ENCODE measurements at places on chromosomes 4 and X.

GRCh38 chrX:54358424-54359211 lies 772 bp upstream of the WNK3 start:
- DNase-seq: no peak

DNA sequence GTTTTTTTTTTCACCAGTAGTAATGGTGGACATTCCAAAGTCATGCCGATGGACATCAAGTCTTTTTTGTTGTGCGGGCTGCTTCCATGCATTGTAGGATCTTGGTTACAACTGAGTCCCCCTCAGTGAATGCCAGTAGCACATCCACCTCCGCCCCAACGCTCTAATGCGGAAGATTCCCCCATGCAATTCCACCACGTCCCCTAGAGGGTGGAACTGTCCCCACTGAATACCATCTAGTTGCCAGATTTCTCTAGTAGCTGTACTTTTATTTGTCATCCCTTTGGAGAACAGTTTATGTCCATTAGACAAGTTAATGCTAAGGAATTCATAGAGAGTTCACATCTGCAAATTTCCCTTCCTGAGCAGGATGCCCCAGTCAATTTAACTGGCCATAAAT lies 6.7 kb downstream of the SHISA3 start:
- no peak for DNase-seq

DNA sequence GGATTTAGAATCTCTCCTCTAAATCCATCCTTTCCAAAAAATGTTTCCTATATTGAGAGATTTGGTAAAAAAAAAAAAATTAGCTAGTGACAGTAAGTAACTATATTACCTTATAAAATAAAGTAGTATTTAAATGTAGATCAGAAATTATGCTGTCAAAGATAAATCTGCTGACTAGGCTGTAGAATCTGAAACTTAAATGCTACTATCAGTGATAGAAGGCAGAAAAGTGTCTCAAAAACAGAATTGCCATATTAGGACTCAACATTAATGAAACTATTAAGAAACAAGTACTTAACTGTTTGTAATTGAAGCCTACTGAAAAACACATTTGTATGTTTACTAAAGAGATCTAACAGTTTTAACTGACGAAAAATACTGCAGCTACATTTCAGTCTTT lies 8.3 kb downstream of the TAF9B start:
- no peak for DNase-seq

DNA sequence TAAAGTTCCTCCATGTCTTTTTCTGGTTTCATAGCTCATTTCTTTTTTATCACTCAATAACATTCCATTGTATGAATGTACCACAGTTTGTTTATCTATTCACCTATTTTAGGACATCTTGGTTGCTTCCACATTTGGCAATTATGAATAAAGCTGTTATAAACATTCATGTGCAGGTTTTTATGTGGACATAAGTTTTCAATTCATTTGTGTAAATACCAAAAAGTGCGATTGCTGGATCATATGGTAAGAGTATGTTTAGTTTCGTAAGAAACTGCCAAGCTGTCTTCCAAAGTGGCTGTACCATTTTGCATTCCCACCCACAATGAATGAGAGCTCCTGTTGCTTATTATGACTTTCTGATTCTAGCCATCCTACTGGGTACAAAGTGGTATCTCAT lies 36.3 kb upstream of the ZFX start:
- DNase-seq: no peak

DNA sequence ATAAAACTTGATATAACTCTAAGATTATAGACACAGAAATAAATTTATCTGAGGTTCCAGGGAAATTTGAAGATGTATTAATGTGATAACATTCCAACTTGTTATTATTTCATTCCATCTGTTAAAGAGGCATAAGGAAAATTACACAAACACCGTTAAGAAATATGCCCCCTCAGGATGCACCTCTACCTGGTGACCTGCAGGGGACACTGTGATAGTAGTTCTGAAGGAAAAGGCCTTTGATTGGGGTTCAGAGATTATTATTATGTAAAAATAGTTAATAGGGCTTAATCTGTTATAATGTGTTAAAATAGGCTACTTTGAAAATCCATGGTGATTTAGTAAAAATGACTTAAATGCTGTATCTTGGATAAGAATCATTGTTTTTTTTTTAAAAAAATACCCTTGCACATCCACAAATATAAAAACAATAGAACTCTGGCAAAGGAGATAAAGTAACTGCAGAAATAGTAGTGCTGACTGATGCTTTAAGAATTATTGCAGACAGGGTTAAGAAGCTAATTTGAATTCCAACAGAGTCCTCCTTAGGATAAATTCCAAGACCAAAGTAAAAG lies 6.1 kb upstream of the ABRAXAS1 start:
- DNase-seq: no peak

DNA sequence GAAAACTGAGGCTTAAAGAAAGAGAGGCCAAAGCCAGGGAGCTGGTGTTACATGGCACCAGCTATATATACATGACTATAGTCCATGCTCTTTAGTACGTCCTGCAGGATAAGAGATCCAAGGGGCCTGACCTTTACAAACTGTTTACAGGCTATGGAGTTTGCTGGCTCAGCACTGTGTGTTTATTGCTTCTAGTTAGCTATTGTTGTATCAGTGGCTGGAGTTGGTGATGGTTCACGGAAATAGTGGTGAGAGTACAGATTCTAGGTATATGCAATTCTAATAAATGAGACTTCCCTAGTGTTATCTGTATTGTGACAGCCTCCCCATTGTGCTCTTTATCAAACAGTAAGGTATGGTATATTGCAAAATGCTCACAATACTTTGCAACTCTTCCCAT lies 46.5 kb downstream of the REPS2 start:
- no peak for DNase-seq

GRCh38 chrX:69424161-69424560 lies 80.0 kb upstream of the NALF2 start:
- DNase-seq: no peak

- DNase-seq: no peak
Measured at GRCh38 chr4:27684610-27685011, 824.0 kb downstream of the STIM2 start.

- DNase-seq: no peak
Measured at GRCh38 chr4:169164669-169165415, 105.9 kb downstream of the SH3RF1 start.

DNA sequence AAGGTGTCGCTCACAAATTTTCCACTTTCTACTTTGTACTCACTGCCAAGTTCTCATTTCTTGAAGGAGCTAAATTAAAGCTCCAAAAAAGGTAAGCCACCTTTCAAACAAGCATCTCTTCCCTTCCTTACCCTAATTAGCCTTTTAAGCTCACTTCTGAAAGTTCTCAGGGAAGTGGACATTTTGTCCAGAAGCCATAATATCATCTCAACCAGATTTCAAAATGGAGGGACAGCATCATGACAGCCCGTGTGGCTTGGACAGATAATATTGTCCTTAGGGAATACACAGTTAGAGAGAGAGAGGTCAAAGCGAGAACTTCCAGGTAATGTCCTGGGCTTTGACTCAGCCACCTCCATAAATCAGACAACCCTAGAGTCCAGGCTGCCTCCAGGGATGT lies 93.8 kb upstream of the ANXA3 start:
- DNase-seq: no peak

DNA sequence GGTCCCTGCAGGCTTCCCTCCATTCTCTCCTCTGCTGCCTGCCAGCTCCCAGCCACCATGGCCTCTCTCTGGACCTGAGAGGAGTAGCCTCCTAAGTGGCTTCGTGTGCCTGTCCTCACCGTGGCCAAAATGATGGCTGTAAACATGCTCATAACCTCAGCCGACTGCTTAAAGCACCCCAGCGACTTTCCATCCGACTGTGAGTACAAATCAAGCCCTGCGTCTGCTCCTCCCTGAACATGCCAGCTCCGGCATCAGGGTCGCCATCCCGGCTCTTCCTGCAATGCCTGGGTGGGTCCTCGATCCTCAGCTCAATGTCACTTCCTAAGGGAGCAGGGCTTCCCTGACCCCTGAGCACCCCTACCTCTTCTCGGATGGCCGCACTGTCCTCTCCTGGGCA lies 3.3 kb upstream of the SORCS2 start:
- DNase-seq: no peak

Data from esophagus squamous epithelium (tissue), 5 donors.